KG1 (cell line): ENCODE measurements at places on chromosomes 6 and 20.

DNA sequence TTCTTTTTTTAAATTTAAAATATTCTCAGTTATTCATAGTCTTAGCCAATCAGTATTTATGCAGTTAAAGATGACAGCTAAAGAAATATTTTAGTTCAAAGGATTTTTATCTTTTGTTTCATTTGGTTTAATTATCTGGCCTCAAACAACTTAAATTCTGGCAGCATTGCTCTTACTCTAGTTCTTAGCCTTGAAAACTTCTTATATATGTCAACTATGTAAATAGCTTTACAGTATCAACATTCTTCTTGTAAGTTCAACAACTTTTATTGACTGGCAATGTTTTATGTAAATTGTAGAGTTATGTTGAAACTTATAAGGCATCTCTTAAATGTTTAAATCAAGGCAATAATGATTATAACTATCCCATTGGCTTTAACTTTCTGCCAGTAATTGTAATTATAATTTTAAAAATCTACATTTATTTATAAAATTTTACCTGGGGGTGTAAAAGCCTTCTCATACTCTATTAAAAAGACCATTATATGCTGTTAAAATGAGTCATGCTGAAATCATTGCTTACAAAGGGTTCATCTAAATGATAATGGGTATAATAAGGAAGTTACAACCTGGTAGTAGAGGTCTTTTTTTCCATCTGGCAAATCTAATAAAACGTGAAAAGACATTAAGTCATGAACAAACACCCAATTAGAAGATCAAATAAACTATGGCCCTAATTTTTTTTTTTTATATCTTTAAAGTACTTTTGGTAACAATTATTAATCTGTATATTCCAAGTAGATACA is 45.8 kb upstream of the FAM184A start:
- no peak for DNase-seq

GRCh38 chr6:37141281-37142049 is 28.5 kb upstream of the PIM1 start:
- no peak for DNase-seq

DNA sequence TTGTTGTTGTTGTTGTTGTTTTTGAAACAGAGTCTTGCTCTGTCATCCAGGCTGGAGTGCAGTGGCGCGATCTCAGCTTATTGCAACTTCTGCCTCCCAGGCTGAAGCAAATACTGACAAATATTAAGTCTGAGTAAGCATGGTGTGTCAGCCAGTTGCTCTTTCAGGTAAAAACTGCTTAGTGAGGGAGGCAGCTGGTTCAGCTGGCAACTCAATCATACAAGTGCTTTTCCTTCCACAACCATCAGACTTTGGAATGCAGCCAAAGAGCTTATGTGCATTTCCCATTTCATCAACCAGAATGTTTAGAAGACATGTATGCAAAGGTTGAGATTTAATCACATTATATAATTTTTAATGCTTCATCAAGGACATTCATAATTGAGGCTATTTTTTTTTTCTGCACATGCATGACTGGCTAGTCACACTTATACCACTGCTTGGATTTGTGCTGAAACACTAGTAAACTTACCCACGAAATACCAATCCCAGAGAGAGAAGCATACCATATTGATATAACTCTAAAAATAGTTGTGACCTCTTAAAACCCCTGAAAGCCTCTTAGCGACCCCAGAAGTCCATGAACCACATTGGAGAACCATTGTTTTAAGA is 56.0 kb downstream of the CLIC5 start:
- peak; percentile 8 for DNase-seq

DNA sequence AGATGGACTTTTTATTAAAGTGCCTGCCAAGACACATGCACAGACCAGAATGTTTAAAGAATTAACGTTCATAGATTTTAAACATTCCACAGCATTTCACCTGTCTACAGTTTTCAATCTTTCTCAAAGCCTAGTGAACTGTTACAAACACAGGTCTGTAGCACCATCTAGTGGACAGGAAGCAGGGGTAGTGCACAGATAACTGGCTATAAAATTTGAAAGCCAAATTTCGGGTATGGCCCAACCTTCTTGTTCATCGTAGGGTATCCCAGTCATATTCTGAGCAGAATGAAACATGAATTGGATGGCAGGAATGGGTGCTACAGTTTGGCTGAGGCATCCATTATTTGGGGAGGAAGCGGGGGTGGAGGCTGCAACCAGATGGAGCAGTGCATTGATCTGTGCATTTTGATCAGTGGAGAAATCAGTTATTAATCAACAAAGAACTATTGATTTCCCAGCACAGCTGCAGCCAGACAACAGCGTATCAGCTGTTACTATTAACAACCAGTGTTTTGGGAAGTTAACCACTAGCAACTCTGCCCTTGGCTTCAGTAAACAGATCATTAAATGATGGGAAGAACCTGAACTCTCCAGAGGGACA is 56.1 kb upstream of the B3GAT2 start:
- DNase-seq = peak; percentile 7

DNA sequence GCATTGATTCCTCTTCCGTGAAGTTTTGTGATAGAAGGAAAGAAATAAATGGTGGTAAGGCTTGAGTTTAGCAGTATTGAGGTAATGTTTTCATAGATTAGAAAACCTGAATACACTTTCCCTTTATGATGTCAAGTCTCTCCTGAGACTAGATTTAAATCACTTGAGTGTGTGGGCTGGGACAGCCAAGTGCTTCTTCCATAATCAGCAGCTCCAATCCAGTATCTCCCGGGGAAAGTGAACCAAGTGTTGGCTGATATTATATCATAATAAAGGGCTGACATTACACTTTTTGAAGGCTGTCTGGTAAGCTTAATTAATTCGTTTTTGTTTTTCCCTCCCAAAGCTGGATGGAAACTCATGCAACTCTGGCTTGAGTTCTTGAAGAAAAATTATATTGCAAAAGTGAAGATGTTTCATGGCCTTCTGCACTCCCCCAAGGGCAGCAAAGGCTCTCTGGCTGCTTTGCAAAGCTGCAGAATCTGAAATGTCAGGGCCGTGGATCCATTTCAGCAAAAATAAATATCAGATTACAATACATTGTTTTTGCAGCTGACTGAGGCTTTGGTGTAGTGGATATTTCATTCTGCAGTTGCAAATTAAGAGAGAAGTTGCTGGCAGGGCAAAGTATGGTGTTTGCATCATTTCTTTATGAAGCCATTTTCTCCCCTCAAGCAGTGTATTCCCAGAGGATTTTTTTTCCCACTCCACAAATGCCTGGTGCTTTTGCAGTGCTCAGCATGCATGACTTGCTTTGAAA is 101.2 kb downstream of the MKKS start:
- no peak for DNase-seq

GRCh38 chr6:154356113-154356512 is 490 bp downstream of the IPCEF1 start:
- no peak for DNase-seq
